ENCODE measurements at places on chromosomes 12 and 14. TPM values are rescaled to one million over a fixed set of nuclear protein-coding genes. Genes with fewer than 3 reads are reported as not detected.

- DNase-seq: no peak
These were observed 9.9 kb upstream of the GOLGA3 start for GRCh38 chr12:132838410-132839080.

DNA sequence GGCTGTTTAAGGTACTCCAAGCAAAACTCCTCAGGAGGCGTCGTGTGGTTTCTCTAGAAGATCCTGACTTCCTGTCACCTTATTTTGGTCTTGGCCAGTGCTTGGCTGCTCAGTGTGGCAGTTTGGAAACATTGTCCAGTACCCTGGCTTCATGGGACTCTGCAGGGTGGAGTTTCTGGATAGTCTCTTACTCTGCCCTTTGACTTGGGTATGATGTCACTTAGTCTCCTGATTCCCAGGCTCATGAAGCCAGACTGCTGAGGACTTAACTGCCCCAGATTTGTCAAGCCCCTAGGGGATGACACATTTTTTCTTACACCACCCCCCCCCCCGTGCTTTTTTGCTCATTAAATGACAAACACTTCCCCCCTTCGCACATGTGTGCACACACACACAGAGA lies 82.7 kb downstream of the ADCK1 start:
- DNase-seq: no peak

DNA sequence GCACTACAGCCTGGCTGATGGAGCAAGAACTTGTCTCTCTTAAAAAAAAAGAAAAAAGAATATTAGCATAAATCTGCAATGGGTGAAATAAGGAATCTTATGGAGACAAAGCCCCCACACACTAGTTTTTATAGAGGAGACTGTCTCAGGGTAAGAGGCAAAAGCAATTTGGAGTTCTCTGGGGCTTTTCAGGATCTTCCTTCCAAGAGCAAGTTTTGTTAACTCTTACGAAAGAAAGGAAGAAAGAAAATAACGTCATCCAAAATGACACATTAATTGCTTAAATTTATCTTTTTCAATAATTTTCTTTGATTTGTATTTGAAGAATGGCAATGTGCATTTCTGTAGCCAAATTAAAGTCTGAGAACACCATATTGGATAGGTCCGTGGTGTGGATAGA lies 3.8 kb downstream of the PDE6H start:
- DNase-seq: no peak

- DNase-seq: no peak
These were observed 77.7 kb downstream of the SETD3 start for GRCh38 chr14:99402950-99403349.

Gene TAS2R8
- not detected for total RNA-seq

GRCh38 chr12:47900131-47901062 lies 4.4 kb downstream of the VDR start:
- DNase-seq: no peak

- no peak for DNase-seq
These were observed 1.2 kb upstream of the PA2G4 start for GRCh38 chr12:56103066-56103711.

Gene ALDH1L2
- total RNA-seq: 0.18 TPM

DNA sequence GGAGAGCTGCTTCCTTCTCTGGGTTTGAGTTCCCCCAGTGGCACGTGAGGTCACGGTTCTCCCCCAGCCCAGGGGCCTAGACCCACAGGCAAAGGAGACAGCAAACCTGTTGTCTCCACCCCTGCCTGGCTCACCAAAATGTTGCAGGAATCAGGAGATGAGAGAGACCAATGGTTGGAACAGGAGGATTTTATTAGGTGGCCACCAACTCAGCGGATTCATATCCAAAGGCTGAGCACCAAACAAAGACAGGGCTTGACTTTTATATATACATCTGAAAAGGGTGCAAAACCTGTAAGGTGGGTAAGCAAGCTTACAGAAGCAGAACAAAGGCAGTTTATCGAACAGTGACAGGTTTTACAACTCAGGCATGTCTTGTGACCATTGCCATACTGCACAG lies 9.2 kb upstream of the ADAM21 start:
- DNase-seq: no peak

DNA sequence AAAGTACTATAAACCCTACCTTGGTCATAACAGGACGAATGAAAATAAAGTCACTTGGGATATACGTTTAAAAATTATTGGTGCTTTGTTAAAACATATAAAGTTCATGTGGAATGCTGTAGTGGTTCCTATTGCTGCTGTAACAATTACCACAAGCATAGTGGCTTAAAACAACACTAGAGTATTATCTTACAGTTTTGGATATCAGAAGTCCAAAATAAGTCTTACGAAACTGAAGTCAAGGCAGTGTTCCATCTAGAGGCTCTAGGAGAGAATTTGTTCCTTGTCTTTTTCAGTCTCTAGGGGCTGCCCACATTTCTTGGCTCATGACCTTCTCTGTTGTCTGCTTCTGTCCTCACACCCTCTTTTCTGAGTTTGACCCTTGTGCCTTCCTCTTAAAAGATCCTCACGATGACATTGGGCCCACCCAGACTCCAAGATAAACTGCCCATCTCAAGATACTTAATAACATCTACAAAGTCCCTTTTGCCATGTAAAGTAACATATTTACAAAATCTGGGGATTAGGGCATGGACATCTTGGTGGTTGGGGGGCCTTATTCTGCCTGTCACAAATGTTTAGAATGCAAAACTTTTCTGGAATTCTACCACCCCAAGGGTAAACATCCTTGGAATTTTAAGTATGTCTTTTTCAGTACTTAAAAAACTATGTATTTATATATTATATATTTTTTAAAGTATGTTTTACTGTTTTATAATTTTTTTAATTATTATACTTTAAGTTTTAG lies 178.1 kb downstream of the ETNK1 start:
- no peak for DNase-seq

- no peak for DNase-seq
These were observed 3.3 kb downstream of the FAR2 start for GRCh38 chr12:29152223-29152868.

Gene RNF41
- 13.2 TPM for total RNA-seq

DNA sequence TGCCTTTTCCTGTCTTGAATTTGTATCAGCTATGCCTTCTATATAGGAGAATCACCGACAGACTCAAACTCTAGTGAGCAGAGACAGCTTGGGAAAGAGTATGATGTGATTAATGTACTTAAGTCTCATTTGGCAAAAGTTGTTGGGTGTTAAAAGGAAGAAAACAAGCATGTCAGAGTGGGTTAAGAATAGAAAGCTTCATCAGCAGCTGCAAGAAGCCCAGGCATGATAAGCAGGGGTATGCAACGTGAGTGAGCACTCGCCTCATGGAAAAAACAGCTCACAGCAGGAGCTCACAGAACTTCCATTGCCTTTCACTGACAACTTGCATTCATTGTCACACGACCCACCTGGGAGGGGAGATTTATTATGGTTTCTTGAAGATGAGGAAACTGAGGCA lies 35.9 kb upstream of the WNK1 start:
- no peak for DNase-seq

Gene SLC25A47
- 191 TPM for total RNA-seq

- DNase-seq: no peak
These were observed 57.1 kb downstream of the METTL25 start for GRCh38 chr12:82415402-82415801.

- no peak for DNase-seq
These were observed 328.1 kb downstream of the ALG10 start for GRCh38 chr12:34350092-34351041.

- DNase-seq: no peak
These were observed 1.8 kb downstream of the TMCC3 start for GRCh38 chr12:94648578-94648977.

Gene SLC2A14
- 95.3 TPM for total RNA-seq

Gene ADCY4
- total RNA-seq: 5.5 TPM

Gene SERPINA12
- total RNA-seq: 0.35 TPM

- no peak for DNase-seq
These were observed 63.6 kb upstream of the RESF1 start for GRCh38 chr12:31895449-31896150.

DNA sequence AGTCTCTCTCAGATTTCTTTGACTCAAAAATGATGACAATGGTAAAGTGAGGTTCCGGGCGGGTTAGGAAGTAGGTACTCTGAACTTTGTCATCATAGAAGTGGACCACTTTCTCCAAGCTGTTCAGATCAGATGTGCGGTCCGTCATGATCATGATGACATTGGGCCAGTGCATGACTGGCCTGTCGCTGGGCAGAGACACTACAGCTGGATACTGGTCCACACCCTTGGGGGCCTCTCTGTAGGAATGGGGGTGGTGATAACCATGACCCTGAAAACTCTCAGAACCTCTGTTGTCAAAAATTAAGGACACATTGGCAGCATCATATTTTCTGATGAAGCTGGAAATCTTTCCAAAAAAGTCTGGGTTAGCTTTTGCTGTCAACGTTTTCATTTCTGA lies 28.2 kb downstream of the KICS2 start:
- DNase-seq: no peak

GRCh38 chr12:3601461-3602150 lies 110.6 kb downstream of the PRMT8 start:
- no peak for DNase-seq
